Hypothalamus (tissue), 51 donors: ENCODE measurements at places on chromosomes 6 and 20.

DNA sequence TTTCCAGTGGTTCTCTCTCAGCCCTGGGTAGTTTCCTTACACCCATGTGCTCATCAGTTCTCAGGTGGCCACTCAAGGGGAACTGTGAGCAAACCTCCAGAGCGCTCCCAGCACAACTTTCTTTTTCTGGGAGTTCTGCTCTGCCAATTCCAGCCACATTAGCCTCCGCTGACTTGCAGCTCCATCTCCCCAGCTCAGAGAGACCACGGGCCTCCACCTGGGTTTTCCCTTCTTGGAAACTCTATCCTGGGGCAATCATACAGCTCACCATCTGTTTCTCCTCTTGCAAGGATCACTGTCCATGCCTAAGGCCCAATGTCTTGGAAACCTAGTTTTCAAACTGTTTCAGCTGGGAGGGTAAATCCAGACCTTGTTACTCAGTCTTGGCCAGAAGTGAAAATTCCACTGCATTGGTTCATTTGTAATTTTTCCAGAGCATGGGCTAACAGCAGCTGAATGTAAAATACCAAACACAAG, 129.9 kb downstream of the EYA2 start:
- DNase-seq, result no peak

DNA sequence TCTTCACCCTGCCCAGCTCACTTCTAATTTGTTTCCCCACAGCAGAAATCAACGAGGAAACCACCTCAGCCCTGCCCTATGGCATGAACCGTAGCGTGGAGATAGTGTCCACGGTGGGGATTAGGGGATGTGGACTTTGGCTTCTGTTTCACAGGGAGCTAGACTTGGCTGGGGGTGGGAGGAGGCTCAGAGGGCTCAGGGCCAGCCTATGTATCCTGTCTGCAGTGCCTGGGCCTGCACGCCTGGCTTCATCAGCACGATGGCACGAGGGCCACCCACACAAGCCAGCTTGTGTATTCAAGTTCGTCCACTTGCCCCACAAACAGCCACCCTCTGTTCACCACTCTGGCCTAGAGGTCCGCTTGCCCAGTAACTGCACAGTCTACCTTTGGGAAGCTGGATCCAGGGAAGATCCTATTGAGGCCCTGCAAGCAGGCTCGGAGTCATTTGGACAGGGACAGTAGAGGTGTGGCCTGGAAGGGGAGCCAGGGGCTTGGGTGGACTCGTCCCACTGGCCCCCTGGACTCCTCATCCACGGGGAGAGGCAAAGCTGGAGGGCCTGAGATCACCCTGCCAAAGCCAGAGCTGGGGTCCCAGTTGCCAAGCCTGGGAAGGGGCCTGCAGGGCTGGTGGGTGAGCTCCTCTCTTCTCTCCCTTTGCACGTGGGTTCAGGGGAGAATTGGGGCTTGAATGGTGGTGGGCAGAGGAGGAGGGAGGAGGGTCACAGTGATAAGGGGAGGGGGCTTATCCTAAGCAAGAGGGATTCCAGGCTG, 38.0 kb upstream of the FAM83D start:
- peak; percentile 75 for DNase-seq

GRCh38 chr6:119742188-119742803, 392.7 kb upstream of the MAN1A1 start:
- peak; percentile 8 for DNase-seq

DNA sequence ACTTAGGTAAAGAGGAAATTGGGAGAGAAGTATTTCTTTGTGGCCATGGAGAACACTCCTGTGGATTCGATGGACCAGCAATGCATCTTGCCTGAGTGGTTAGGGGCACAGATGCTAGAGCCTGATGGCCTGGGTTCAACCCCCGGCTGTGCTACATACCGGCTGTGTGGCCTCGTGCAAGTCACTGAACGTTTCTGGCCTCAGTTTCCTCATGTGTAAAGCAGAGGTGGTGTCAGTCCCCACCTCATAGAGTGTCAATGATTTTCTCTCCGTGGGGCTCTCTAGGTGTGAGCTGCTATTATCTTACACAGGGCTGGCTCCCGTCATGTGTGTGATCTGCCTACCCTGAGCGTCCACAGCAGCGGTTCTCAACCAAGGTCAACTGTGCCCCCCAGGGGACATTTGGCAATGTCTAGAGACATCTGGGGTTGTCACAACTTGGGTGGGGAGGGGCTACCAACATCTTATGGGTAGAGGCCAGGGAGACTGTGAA, 50.0 kb upstream of the PTPN1 start:
- DNase-seq, result no peak

GRCh38 chr6:34859951-34860350, 27.9 kb downstream of the TAF11 start:
- no peak for DNase-seq

DNA sequence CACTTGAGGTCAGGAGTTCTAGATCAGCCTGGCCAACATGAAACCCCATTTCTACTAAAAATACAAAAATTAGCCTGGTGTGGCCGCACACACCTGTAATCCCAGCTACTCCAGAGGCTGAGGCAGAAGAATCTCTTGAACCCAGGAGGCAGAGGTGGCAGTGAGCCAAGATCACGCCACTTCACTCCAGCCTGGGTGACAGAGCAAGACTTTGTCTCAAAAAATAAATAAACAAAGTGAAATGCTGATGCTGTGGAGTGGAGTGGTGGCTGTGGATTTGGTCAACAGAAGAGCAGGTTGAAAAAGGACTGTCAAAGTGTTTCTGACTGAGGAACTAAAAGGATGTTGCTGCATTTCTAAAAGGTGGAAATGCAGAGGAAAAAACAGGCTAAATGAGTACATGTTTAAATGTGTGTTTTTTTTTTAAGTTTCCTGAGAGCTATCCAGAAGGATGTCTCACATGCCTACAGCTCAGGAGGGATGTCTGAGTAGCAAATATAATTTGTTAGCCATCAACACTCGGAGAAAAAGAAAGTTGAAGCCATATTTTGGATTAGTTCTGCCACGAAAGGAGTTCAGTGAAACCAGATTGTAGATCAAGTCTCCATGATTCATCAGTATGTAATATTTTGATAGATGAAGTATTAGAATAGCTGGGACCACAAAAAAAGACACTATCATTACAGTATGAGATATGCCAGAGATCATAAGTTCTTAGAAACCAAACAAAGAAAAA, 621.1 kb upstream of the ADGRB3 start:
- no peak for DNase-seq

DNA sequence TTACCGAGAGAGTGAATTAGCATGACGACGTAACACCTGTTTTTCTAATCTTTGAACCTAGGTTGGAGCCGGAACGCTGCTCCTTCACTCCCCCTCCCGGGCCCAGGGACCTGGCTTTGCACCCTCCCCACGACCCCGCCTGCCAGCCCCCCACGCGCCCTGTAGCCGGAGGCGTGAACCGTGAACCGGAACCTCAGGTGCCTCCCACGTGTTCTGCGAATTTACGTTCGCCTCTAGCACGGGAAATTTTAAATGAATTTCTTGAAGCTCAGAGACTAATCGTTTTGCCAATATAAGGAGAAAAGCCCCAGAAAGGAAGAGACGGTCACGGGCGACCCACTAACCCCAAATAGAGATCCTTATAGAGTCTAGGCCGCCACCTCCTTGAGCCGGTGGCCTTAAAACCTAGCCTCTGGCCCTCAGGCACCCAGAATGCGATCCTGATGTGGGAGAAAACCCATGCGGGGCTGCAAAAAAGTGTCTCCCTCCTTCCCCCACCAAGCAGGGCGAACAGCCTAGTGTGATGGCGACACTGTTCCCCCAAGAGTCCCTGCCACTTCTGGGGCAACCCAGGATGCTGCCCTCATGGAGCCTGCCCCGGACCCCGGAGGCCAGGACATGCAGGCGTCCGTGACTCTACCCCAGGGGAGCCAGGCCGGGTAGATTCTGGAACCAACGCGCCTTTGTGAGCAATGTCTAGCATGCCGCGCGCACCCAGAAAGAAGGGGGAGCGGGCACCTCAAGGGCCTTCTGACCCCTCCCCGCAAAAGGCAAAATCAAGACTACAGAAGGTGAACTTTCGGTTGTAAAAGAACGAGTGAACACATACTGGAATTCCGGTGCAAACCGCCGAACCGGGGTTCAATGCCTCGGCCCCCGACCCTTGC, 2.7 kb upstream of the SIM1 start:
- no peak for DNase-seq

DNA sequence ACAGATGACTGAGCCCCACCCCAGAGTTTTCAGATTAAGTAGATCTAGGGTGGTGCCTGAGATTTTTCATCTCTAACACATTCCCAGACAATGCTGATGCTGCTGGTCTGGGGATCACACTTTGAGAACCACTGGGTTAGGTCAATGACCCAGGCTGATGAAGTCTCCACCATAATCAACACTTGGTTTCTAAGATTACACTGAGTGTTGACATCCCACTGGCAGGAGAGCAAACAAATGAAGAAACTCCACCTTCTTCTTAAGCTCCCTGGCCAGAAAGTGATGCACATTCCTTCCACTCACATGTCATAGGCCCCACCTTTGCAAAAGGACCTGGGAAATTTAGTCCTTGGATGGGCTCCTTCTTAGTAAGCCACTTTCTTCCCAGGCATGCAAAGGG, 53.1 kb downstream of the MAFB start:
- no peak for DNase-seq

- DNase-seq, result peak; percentile 18
These were observed 937 bp downstream of the ZNF318 start for GRCh38 chr6:43368259-43369160.

DNA sequence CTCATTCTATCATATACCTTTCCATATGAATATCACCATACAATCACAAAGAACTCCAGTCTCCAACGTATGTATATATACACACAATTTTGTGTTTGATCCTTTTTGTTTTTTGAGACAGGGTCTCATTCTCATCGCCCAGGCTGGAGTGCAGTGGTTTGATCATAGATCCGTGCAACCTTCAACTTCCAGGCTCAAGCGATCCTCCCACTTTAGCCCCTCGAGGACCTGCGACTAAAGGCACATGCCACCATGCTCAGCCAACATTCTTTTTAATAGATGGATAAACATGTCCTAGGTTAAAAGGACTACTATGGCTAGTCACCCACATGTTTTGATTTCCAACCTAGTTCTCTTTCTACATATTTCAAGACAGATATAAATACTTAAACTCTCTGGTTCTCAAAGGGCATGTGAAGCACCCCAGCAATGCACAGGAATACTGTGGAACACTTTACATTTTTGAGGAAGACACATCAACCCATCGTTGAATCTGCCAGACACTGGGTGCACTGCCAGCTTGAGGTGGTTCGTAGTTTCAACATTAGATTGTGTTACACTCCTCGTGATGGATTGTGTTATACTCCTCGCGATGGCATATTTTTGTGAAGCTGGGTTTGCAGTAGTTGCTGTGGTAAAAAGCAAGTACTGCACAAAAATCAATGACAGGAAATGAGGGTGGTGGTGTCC, 40.4 kb downstream of the CSNK2A1 start:
- DNase-seq, result no peak

DNA sequence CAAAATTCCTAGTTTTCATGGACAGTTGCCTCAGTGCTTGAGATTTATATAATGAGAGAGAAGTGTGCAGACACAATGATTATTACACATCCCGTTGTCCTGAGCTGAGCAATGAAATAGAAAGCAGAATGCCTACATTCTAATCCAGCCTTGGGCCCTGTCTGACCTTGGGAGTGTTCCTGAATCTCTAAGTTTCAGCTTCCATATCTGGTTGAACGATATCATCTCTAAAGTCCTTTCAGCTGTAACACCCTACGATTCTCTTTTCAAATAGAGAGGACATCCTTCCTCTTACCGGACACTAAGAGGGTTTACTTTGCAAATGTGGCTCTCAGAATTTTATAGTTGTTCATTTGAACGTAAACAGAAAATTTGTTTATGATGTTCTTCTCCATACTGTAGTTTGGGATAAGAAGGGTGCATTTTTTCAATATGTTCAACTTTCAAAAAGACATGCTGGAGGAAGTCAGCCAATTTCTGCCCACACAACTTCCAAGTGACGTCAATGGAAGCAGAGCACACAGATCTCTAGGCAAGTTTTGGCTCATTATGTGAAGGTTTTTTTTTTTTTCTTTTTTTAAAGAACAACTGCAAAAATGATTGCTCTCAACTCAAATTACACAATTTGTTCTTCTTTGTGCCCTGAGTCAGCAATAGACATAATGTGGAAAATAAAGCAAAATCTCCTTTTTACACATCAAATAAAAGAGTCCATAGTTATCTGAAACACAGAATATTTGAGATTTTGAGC, 50.4 kb downstream of the PDE7B start:
- peak; percentile 7 for DNase-seq

DNA sequence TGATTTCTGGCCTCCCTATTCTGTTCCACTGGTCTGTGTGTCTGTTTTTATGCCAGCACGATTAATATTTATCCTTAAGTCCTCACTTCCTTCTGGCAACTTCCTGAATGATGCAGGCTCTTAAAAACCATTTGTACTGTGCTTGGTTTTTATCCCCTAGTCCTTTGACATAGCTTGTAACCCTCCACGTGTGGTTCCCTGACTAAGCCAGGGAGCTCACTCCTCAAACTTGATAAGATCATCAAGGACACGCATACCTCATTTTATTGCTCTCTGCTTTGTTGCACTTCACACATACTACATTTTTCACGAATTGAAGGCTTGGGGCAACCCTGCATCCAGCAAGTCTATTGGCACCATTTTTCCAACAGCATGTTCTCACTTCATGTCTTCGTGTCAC, 166.4 kb upstream of the UST start:
- no peak for DNase-seq

DNA sequence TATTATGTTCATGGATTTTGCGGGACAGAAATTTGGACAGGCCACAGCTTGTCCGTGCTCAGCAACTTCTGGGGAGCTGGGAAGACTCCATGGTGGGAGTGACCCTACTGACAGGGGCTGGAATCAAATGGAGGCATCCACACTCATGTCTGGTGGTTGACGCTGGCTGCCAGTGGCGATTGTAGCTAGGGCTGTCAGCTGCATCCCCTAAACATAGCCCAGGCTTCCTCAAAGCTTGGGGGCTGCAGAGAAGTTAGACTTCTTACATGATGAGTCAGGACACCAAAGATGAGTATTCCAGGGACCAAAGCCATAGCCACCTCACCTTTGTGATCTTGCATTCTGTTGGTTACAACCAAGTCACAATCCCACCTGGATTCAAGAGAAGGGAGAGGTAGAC, 18.4 kb upstream of the FAM50B start:
- no peak for DNase-seq

- DNase-seq, result no peak
These were observed 4.5 kb upstream of the VSTM2L start for GRCh38 chr20:37898233-37899104.

GRCh38 chr6:108795814-108796213, 52.4 kb upstream of the ARMC2 start:
- no peak for DNase-seq

DNA sequence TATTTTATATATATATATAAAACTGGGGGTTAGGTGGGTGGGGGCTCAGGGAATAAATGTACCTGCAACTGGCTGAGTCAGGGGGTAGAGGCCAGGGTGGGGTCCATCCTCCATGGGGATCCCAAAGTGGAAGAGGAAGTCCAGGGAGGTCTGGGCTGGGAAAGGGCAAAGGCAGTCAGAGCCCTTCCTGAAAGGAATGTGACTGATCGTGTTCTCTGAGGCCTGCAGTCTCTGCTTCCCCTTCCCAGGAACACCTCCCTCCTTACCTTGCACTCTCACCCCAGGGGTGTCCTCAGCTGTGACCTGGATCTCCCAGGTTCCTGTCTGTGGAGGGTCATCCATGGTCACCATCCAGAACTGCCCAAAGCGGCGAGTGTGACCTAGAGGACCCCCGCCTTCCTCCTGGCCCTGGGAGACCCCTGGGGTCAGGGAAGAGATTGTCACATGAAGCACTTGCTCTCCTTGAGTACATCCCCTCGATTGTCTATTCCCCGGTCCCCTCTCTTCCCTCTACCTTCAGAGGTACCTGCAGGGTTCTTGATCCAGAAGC, 4.7 kb downstream of the SAPCD1 start:
- DNase-seq, result no peak

- peak; percentile 37 for DNase-seq
These were observed 36.4 kb downstream of the HFE start for GRCh38 chr6:26123675-26123946.
